Stimulated activated CD4-positive, alpha-beta T cell treated with anti-CD3 and anti-CD28 coated beads, Interleukin-4, amount 100 ng/mL, for 1 hour (primary cell): ENCODE measurements at places on chromosomes 7 and 10.

GRCh38 chr7:2757361-2757903 is 69.4 kb downstream of the AMZ1 start:
- no peak for DNase-seq

DNA sequence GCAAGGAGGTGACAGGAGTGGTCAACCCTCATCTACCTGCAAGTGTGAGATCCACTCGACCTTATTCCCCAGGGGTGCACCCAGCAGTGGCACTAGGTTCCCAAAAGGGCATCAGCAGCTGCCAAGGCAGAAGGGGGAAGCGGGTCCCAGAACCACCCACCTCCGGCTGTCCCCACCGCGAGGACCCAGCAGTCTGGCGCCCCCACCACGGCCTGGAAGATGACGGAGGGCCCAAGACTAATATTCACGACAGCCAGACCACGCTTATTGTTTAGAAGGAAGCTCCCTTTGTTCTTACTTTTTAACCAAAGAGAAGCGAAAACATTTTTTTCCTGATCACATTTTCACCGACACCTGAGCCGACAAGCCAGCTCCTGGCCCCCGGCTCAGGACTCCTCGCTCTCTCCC is 3.6 kb upstream of the EVX1 start:
- DNase-seq, result no peak

DNA sequence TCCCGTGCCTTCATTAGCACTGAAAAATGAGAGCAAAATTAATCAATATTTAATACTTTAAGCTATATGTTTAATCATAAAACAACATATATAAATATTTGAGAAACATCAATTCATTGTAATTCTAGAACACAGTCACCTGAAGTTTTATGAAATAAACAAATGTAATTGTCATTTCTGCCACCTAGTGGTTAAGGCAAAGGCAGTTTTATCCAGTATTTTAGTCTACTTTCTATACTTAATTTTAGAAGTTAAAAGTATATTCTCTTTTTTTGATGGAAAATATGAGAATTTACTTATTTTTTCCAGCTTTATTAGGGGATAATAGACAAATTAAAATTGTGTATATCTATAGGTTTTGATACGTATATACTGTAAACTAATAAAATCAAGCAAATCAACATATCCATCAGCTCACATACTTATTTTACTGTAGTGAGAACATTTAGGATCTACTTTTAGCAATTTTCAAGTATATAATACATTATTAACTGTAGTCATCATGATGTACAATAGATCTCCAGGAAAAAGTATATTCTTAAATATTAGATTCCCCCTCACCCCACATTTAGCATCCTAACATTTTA is 16.9 kb downstream of the PCGF6 start:
- DNase-seq, result no peak

DNA sequence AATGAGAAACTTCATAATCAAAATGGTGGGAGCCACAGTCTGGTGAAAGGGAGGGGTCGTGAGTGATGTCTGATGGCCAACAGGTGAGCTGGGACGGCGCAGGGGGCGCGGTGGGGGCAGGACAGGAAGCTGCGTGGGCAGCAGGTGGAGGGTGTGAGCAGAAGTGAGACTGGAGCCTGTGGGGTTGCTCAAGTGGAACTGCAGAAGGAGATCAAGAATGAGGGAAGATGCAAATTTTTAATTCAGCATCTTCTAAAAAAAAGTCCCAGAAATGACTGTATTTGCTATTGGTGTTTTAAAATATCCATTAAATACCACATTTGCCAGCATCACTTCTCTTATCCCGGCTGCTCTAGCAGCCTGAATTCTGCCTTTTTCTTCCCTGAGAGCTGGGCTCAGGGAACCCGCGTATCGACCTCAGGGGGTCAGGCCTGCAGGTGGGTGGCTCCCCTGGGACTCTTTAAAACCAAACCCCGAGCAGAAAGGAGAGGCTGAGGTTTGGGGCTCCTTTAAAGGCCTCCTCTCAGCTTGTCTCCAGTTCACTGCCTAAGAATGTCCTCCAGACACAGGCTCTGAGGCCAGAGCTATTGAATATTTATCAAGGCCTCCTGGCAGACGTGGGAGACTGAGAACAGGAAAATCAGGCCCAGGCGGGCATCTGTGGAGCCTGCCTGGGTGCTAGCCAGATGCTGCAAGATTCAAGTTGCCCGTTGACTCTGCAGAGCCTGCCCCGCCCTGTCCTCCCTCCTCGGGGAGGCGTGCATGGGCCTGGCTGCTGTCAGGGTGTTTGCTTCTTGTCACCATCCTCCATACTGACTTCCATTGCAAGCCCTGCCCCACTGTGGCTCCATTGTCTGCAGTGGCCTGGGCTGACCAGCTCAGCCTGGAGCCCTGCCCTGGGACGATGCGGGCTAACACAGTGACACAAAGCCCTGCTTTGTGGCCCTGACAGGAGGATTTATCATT is 53.9 kb downstream of the SYPL1 start:
- no peak for DNase-seq

DNA sequence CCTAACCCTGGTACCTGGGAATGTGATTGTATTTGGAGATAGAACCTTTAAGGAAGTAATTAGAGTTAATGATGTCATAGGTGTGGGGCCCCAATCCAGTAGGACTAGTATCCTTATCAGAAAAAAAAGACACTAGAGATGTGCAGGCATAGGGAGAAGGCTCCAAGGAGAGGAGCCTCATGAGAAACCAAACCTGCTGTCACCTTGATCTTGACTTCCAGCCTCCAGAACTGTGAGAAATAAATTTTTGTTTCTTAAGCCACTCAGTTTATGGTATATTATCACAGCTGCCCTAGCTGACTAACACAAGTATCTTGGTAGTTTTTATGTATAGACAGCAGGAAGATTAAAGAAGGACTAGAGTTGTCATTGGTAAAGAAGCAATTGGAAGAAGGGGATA is 23.9 kb upstream of the CELF2 start:
- no peak for DNase-seq

GRCh38 chr10:49168831-49169500 is 19.2 kb downstream of the TMEM273 start:
- DNase-seq, result no peak

DNA sequence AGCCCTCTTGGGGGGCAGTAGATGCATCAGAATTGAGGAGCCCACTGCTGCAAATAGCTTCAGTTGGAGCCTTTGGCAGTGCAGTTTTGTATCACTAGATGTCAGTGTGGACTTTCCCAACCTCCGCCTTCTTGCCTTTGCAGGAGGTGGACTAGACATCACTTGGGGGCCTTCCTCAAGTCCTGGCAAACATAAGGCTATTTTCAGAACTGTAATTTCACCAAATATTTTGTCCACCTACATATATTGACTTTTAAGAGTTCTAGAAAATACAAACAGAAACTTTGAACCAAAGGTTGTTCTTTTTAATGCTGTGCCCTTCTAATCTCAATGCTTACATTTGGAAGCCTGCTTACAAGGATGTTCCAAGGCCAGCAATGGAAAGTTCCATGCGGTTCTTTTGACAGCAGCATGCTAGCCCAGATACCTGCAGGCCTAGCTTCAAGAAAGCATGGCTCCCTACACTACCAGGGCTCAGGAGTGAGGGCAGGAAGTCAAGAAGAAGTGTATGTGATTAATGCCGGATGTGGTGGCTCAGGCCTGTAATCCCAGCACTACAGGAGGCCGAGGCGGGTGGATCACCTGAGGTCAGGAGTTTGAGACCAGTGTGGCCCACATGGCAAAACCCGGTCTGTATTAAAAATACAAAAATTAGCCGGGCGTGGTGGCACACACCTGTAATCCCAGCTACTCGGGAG is 8.0 kb upstream of the ZNRF2 start:
- peak; percentile 26 for DNase-seq

- no peak for DNase-seq
Observed at GRCh38 chr10:15486404-15486803, 115.3 kb upstream of the FAM171A1 start.

DNA sequence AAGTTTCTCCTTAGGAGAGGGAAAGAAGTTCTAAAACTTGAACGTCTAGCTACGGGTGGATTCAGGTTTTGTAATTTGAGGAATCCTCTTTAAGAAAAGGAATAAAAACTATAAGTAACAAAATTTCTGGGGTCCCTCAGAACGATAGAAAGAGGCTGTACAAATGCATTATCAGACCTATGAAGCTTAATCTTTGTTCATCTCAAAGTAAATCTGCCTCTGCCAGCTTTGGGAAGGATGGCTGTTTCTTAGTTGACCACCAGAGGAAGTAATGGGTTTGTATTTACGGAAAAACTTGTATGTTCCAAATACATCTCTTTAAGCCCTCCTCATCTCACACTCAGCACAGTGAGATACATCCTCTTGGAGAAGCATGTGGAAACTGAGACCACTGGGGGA is 864 bp downstream of the PSTK start:
- no peak for DNase-seq

DNA sequence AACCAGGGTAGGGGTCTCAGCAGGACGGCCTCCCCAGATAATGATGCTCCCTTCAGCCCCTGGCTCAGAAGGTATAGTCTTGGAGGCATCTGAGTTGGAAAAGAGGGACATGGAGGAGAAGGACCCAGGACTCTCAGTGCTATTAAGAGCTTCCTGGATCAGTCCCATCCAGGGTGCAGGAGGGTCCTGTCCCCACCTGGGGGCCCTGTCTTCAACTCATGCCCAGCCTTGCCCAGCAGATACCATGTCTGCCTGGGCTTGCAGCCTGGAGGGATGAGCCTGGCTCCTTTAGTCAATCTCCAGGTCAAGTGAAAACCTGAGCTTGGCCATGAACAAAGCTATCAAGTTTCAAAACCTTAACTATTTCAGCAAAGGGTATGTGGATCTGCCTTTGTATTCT is 67.6 kb downstream of the PRTFDC1 start:
- DNase-seq, result no peak

DNA sequence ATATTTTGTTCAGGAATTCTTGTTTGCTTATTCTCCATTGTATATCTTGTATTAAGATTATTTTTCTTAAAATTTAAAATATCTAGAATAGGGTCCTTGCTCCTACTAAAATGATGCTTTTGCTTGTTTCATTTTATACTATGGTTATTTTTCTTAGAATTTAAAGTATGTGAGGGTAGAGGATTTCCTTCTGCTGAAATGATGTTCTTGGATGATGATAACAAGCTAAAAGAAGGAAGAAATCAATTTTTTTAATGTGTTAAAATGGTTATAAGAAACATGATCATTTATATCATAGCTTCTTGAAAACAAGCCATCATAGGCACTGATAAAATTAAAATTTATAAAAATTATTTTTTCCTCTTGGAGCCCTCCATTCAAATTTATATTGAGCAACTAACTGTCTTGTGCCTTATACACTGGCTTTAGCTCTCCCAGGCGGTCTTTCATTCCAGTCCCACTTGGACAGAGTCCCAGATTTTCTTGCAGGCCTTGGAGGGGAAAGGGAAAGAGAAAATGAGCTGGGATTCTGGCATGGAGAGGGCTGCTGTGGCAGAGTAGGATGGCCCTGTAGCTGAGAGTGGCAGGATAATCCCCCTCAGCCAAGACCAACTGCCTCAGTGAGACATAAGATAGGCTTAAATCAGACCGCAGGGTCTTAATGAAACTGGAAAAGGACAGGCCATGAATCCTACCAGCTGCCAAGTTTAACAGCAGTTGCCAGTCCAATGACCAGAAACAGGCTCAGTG is 60.2 kb downstream of the DNAJB9 start:
- no peak for DNase-seq

- DNase-seq, result no peak
Observed at GRCh38 chr7:44636041-44636584, 29.7 kb downstream of the OGDH start.

GRCh38 chr10:93921338-93921737 is 27.6 kb downstream of the SLC35G1 start:
- peak; percentile 22 for DNase-seq

- DNase-seq, result no peak
Observed at GRCh38 chr10:45424668-45425404, 50.8 kb downstream of the ALOX5 start.

- no peak for DNase-seq
Observed at GRCh38 chr10:130873636-130874035, 437.9 kb downstream of the TCERG1L start.

- no peak for DNase-seq
Observed at GRCh38 chr10:120715171-120715570, 136.0 kb upstream of the WDR11 start.

GRCh38 chr10:47291682-47292081 is 8.3 kb upstream of the GDF10 start:
- DNase-seq, result no peak

GRCh38 chr10:24449769-24450310 is 240.9 kb downstream of the KIAA1217 start:
- no peak for DNase-seq

GRCh38 chr7:132476541-132476940 is 99.7 kb downstream of the PLXNA4 start:
- no peak for DNase-seq

- no peak for DNase-seq
Observed at GRCh38 chr10:52011118-52011517, 303.0 kb upstream of the DKK1 start.

GRCh38 chr7:138873220-138873892 is 75.4 kb upstream of the ATP6V0A4 start:
- DNase-seq, result no peak

- DNase-seq, result no peak
Observed at GRCh38 chr10:12077580-12078180, 8.9 kb downstream of the DHTKD1 start.

GRCh38 chr10:31041011-31041410 is 9.3 kb upstream of the ZNF438 start:
- DNase-seq, result no peak

- no peak for DNase-seq
Observed at GRCh38 chr7:45726883-45727282, 146.0 kb downstream of the CCDC201 start.

DNA sequence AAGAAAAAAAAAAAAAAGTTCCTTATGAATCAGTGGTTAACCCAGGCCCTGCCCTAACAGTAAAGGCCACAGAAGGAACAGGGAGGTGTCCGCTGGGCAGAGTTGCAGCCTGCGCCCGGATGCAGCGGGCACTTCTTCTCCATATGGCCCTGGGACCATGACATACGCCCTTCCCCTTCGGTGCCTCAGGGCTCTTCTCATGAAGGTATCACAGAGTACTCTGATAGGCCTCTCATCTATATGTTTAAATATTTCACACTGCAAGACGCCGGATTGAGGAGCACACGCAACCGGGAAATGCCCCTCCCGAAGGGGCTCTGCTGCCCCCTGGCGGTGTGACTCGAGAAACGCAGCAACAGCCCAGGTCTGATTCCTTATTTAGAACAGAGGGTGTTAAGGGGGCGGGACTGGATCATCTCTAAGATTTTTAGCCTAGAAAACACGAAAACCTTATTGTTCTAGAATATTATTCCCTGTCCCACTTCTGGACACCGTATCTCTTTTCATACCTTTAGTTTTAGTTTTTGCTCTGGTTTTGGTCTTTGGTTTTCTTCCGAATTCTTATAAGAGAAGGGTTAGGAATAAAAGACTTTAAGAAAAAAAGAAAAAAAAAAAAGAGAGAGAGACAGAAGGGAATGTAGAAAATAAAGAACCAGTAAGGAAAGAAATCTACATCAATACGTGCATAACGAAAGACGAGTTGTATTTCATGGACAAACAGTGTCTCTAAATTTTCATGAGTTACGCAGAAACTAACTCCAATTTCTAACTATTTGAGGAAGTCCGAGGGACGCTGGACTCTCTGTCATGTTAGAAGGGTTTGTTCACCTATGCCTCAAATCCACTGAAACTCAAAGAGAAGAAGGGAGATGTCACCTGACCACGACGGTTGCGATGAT is 12.0 kb downstream of the DAGLB start:
- peak; percentile 89 for DNase-seq
